Astrocyte of the spinal cord (primary cell): ENCODE measurements at places on chromosomes 16 and 17.
A peak's percentile ranks its signal among the peaks of the same experiment; 100 is the strongest.

DNA sequence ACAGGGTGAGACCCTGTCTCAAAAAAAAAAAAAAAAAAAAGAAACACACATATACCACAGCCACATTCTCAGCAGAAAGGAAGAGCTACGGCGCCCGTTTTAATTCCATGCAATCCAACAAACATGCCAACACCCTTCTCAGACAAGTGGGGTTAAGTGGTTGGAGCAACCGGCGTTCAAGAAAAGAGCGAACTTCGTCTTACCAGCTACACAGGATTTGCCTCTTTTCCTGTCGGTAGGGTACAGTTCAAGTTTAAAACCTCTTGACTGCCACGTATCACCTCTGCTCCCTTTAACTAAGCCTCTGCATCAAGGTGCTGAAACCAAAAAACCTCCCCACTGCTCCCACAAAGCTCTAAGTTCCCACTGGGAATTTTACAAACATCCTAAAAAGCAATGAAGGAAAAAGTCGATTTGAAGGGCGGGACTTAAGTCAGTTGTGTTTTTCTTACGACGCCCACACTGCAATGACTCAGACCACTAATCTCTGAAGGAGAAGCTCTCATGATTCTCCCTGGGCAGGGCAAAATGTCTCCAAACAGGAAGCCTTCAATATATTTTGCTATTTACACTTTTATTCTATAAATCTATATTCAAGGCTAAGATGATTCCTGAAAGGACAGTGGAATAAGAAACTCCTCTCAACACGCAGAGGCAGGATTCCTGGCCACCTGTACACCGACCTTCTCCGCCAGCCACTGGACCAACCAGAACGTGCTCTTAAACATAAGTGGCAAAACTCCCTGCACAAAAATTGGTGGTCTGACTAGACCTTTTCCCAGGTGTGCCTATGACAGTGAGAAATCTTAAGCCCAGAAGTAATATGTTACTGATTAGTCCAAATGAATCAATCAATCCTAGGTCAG lies 18.8 kb downstream of the SRP68 start:
- DNase-seq, result peak; percentile 78

DNA sequence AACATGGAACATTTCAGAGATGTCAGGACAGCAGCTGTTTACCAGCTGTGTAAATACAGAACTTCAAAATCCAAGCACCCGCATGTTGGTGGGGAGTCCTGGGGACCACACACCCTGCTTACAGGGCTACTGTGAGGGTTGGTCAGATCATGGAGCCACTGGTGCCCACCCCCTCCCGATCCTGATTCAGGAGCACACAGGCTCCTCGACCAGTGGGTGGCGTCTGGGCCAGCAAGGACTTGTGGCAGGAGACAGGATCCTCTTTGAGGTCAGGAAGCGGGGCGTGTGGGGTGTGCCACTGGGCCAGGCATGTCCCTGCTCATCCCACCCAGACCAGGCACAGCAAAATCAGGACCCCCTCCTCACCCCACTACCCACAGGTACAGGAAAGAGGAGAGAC lies 83.6 kb downstream of the SDK2 start:
- no peak for DNase-seq

DNA sequence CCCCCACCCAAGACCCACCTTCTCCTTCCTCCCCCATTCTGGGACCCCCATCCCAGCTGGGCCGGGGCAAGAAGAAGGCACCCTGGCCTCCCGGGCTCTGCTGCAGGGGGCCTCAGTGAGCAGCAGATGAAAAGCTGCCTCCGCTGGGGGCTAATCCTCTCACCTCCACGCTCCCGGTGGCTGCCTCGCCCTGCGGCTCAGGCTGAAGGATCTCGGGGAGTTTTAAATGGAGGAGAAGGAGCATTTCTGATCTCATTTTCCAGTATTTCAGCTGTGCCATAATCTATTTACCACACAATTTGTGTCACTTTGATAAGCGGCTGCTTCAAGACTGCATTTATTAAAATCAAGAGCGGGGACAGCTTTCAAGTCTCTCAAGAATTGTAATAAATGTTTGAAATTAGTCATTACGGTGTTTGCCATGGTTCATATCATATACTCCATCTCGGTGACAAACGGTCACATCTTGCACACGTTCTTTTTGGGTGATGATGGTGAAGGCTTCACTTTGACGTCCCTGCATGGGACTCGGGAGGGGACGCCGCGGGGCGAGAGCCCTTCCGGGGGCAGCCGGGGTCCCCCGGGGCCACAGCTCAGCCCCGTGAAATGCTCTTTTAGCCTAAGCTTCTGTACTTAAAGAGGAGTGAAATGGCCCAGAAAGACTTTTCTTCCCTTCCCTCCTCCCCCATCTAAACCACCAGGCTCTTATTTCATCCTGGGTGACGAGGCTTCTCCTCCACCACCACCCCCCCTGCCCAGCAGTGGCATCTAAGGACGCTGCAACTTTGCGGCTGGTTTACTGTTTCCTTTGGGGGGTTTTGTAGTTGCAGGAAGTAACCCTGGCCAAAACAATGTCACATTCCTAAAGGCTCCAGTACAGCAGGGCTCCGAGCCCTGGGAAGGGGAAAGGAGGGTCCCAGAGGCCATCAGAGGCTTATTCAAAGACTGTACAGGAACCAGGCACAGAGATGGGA lies 313.1 kb upstream of the TNRC6C start:
- no peak for DNase-seq

DNA sequence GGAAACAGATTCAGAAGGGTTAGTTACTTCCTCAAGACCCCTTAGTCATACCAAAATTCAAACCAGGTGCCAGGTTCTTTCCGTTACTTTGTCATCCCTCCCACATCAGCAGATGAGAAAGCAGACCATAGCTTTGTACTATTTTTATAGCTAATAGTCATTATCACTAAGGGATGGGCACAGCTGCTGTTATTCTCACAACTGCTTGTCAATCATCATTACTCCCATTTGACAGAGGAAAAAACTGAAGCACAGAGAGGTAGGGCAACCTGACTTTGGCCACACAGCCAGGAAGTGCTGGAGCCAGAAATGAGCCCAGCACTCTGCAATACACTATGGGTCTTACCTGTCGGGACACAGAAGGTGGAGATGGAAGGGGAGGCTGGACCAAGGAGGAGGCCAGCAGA lies 30.0 kb downstream of the TEKT5 start:
- no peak for DNase-seq
